ENCODE measurements at places on chromosomes 2 and 18.

DNA sequence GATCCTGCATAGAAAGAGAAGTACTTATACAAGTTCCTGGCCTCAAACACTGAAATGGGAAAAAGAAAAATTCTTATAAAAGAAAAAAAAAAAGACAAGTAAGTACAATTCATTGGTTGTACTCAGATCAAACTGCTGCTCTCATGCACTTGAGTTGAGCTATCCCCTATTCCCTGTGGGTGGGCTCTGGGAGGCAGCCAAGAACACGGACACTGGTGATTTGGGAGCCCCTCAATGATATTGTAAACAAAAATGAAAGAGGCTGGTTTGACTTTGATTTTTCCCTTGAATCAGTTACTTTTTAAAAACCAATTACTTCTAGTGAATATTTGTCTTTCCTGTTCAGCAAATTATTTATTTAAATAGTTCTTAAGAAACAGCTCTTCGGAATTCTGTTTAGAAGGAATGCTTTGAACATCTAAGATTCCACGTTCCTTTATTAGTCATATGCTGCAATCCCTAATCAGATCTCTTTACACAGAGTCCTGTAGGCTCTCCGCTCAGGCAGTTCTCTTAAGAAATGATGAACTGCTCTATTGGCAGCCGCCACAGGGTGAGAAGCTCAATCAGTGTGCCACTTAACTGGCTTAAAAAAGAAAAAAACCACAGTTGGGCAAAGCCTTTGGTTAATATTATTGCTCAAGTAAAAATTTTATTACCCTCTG is 225.1 kb downstream of the TMEM182 start:
- DNase-seq: peak; percentile 20

DNA sequence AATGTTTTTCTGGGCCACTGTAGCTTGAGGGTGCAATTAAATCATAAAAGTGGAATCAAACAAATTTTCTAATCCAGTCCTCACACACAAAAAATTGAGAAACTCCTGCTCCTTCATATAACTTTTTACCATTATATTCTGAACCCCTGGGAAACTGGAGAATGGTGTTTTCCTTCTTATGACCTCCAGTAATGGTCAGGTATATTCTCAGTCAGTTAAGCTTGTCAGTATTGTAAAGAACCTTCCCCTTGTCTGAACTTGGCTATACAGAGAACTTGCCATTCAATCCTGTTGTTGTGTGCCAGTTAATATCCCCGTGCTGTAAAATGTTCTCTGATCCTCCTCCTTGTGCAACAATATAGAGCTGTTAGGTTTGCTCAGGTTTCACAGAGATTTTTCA is 39.5 kb downstream of the ZNF804A start:
- no peak for DNase-seq

GRCh38 chr18:9096007-9096371 is 6.5 kb upstream of the NDUFV2 start:
- no peak for DNase-seq

DNA sequence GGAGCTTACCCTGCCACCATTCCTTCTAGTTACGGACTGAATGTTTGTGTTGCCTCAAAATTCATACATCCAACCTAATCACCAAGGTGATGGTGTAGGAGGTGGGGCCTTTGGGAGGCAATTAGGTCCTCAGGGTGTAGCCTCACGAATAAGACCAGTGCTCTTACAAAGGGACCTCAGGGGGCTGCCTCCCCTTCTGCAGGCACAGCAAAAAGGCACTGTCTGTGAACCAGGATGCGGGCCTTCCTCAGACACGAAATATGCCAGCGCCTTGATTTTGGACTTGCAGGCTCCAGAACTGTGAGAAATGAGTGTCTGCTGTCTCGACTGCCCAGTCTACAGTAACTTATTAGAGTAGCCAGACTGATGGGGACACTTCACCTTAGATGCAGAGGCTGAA is 150.4 kb upstream of the HDAC4 start:
- DNase-seq: no peak

GRCh38 chr18:41113885-41114482 is 841.0 kb upstream of the PIK3C3 start:
- DNase-seq: no peak

DNA sequence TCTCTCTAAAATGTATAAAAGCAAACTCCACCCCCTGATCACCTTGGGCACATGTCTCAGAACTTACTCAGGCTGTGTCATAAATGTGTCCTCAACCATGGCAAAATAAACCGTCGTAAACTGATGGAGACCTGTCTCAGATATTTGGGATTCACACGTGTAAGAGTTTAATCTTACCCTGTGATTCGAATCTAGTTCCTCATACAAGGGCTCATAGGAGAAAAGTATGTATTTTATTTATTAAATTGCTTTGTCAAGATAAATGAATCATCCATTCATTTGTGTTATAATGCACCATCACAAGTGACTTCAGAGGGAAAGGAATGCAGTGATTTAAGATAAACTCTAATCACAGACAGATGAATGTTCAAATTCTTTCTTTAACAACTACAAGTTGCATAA is 712.5 kb upstream of the LRATD1 start:
- DNase-seq: no peak

GRCh38 chr2:239346676-239347075 is 54.1 kb downstream of the HDAC4 start:
- no peak for DNase-seq

- peak; percentile 38 for DNase-seq
Measured at GRCh38 chr2:127857265-127857808, 618 bp downstream of the POLR2D start.

DNA sequence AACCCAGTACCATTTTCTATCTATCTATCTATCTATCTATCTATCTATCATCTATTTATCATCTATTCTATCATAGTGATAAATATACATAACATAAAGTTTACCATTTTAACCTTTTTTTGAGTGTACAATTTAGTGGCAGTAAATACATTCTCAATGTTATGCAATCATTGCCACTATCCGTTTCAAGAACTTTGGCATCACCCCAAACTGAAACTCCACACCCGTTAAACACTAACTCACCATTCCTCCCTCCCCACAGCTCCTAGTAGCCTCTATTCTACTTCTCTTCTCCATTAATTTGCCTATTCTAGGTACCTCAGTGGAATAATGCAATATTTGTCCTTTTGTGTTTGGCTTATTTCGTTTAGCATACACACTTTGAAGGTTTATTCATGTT is 82.5 kb upstream of the KCNE4 start:
- no peak for DNase-seq

GRCh38 chr18:62070302-62070701 is 116.6 kb downstream of the PIGN start:
- DNase-seq: no peak

- DNase-seq: no peak
Measured at GRCh38 chr2:88733155-88733902, 41.9 kb downstream of the RPIA start.

DNA sequence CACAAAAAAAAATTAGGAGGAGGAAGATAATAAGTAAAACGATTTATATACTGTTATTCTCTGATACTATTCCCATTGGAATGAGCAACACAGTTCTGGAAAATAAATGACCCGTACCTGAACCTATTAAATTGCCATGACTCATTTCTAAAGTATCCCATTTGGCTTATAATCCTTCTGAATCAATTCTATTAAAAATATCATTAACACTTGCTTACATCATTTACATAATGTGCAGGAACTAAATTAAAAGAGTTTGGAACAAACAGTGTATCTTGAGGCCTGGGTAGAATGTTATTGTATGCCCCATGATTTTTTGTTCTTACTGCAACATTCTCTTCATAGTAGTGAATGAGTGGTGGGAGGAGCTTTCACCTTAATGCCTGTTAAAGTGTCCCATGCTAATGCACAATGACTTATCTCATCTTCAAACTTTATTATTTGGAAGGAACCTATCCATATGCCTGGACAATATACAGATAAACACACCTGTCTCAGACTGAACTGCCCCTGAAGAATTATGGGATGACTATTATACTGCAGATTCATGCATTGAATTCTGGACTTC is 549.9 kb upstream of the ACVR2A start:
- DNase-seq: no peak

GRCh38 chr2:19355416-19355821 is 3.0 kb downstream of the OSR1 start:
- DNase-seq: no peak

- DNase-seq: no peak
Measured at GRCh38 chr2:28588292-28588670, 92.4 kb downstream of the PLB1 start.

GRCh38 chr2:232405943-232406510 is 617 bp upstream of the ALPG start:
- DNase-seq: no peak

DNA sequence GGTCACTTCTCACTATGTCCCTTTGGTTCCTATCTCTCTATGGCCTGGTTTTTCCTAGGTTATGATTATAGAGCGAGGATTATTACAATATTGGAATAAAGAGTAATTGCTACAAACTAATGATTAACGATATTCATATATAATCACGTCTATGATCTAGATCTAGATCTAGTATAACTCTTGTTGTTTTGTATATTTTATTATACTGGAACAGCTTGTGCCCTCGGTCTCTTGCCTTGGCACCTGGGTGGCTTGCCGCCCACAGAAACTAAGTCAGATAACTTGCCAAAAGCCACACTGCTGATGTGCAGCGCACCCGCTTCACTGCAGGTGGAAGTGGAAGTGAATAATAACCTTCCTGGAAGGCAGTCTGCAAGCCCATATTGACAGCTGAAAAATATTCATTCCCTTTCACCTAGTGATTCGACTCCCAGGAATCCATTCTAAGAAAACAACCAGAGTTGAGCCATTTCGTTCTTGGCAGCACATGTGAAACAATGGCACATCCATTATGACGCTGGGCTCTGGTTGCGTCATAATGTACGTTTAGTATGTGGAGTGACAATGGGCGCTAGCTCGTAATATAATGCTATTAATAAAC is 725 bp upstream of the ANKRD53 start:
- no peak for DNase-seq

DNA sequence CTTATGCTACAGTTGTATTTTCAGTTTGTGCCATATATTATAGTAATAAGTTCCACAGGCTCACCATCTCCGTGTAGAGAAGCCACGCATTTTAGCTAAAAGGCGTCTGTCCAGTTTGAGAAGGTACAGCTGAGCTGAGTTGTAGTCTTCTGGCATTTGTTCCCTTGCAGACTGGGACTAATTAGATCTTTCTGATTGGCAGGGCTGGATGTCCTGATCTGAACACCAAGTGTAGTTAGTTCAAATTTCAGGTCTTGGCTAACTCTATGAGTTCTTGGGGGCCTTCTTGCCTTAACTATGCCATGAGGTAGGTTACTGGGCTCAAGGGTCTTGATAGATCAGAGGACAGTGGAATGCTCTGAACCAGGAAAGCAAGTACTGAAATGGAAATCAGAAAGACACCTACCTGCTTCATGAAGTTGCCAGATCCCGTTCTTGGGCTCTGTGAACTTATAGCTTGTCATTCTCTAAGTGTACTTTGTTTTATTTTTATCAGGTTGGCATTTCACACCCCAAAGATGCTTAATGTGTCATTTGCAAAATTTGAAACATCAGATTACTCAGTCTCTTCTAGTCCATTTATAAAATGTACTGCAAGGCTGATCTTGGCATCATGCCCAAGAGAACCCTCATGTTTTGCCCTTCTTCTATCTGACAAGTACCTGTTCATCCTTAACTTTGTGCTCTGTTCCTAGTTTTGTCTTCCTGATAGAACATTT is 93.7 kb downstream of the PLCL1 start:
- DNase-seq: no peak

DNA sequence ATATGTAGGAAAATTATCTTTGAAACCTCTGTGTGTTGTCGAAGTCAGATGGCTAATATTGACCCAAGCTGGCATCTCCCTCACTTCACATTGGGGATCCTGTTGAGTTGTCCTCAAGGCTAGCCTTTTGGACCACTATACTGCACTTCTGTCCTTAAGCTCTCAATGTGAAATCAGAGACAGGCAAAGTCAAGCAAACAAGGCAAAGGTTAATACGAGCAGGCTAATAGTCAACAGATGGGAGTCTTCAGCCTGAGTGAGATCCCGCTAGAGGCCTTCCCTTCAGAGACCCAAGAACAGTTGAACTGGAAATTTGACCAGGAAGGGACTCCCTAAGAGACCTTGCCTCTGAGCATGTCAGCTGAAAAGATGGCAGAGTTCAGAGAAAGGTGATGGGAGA is 475.4 kb downstream of the PARD3B start:
- DNase-seq: no peak

- DNase-seq: no peak
Measured at GRCh38 chr18:78975699-78976335, 3.8 kb upstream of the SALL3 start.

- no peak for DNase-seq
Measured at GRCh38 chr2:75140288-75140687, 59.0 kb downstream of the TACR1 start.

DNA sequence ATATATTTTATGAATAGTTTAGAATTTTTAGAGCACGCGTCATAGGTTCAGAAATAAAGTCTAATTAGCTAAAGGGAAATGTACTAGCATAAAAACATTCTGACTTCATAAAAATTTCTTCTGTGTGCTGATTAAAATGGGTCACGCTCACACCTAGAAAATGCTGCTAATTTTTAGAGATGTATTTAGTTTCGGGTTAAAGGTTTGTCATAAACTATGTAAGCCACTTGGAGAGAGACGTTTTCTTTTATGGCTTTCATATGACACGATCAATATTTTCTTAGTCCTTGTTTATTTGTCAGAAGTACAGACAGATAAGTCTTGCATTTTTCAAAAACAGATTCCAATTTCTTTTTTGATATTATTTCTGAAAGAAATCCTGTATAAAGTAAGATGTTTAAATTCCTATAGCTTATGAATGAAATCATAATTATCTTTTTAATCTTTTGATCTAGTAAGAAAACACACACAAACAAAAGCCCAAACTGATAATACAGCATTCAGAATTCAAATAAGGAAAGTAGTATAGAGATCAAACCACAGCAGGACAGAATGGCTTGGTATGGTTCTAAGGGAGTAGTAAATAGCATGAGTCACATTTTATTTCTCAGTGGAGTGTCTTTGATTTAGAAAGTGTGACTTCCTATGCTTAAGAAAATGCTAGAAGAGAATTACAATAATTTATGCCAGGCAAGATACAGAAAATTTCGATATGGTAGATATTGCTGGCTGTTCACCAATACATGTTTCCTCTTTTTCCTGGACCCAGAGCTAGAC is 236.6 kb downstream of the GPD2 start:
- DNase-seq: no peak

- no peak for DNase-seq
Measured at GRCh38 chr2:98538280-98539041, 69.9 kb downstream of the COA5 start.

DNA sequence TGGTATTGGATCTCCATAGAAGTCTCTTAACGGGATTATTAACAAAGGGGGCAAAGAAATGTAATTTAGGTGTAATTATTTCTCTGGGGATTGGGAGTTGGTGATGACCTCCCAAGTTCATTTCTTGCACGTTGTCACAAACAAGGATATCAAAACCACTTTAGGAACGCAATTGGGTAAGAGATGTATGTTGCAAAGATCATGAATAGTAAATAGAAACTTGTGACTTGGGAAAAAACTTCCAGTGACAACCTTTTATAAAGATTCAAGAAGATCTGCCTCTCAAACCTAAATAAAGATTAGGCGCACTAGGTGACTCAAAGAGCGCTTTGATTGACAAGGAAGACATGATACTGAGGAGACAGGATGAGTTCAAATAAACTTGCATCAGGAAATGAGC is 127.8 kb upstream of the TRIB2 start:
- DNase-seq: no peak

- DNase-seq: peak; percentile 10
Measured at GRCh38 chr18:33761363-33761762, 183.3 kb downstream of the ASXL3 start.

Measured in urothelium cell line (cell line).